ENCODE measurements at places on chromosomes 6 and 20.

- DNase-seq, result no peak
These were observed 30.1 kb downstream of the KIF25 start for GRCh38 chr6:168027521-168027920.

- DNase-seq, result no peak
These were observed 82.8 kb downstream of the CCDC170 start for GRCh38 chr6:151576633-151577032.

DNA sequence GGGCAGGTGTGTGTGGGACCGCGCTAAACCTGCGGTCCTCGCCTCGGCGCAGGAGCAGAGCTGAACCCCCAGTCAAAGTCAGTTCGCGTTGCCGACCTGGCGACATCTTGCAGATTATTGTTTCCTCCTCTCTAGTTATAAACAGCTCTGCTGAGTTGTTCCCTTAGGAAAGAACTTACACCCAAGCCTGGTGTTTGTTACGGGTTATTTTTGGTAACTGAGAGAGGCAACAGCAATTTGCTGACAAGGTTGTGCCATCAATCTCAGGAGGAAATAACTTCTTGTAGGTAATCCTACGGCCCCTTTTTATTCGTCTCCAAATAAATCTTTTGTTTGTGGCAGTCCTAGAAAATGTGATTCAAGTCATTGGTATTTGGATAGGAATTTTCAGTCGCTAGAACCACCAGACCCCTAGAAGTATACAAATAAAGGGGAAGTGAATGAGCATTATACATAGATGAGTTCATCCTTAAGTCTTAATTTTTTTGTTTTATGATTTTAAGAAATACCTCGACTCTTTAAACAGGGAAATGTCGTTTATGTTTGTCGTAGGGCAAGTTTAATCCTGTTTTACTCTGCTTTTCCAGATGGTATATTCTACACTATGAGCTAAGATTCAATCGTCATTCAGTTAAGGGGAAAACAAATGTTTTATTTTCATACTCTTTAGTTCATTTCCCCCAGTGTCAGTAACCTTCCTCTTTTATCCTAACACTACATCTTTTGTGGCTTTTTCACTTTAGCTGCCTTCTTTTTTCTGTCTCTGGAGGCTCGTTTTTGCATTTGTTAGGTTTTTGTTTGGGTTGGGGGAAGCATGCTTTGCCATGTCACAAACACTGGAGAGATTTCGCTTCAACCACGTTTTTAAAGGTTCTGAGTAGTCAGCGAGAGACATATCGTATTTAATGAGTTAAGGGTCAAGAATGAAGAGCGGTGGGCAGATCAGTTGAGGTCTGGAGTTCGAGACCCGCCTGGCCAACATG lies 1.2 kb downstream of the PM20D2 start:
- DNase-seq, result no peak

DNA sequence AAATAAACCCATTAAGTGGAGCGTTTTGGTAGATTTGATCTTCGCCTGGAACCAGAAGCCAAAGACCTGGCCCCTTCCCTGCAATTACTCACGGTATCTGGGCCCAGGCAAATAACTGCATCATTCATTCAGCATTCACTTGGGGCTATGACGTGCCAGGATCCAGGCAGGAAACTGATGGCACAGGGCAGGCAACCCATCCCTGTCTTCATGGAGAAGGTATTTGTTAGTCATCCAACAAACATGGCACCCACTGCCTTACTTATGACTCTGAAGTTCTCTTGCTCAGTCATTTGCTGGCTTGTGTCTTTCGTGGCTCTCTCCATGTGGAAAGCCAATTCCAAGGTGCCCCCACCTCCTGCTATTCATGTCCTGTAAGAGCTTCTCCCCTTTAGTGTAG lies 232.4 kb downstream of the BMP7 start:
- DNase-seq, result no peak

- DNase-seq, result no peak
These were observed 311.2 kb downstream of the ESR1 start for GRCh38 chr6:152118678-152119077.

- no peak for DNase-seq
These were observed 949 bp downstream of the TXLNB start for GRCh38 chr6:139290787-139291311.

DNA sequence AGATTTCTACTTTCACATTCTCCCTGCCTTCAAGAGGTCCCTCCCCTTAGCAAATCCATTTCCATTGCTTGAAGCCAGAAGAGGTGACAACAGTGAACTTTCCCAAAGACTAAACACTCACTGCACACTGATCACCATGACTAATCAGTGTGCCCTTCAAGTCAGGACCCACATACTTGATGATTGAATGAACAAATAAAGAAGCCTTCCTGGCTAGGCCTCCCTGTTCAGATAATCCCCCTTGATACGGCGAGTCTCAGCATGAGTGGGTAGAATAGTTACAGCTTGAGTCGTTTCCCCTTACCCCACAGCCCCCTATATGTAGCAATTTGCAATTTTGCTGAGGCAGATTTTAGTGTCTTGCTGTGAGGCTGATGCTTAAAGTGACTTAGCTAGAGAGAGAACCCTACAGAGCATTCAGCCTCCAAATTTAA lies 102.2 kb downstream of the UNC5CL start:
- no peak for DNase-seq

DNA sequence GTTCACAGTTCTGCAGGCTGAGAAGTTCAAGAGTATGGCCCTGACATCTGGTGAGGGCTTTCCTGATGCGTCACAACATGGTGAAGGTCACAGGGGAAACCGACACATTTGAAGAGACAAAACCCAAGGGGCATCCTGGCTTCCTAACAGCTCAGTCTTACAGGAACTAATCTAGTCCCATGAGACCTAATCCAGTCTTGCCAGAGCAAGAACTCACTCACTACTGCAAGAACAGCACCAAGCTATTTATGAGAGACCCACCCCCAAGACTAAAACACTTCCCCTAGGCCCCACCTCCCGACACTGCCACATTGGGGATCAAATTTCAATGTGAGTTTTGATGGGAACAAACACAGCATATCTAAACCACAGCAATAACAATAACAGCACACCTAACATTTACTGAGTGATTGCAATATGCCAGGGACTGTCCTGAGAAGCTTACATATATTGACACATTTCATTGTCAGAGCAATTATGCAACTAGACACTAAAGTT lies 46.6 kb downstream of the TPBG start:
- no peak for DNase-seq

- DNase-seq, result no peak
These were observed 735.7 kb downstream of the QKI start for GRCh38 chr6:164150232-164150631.

DNA sequence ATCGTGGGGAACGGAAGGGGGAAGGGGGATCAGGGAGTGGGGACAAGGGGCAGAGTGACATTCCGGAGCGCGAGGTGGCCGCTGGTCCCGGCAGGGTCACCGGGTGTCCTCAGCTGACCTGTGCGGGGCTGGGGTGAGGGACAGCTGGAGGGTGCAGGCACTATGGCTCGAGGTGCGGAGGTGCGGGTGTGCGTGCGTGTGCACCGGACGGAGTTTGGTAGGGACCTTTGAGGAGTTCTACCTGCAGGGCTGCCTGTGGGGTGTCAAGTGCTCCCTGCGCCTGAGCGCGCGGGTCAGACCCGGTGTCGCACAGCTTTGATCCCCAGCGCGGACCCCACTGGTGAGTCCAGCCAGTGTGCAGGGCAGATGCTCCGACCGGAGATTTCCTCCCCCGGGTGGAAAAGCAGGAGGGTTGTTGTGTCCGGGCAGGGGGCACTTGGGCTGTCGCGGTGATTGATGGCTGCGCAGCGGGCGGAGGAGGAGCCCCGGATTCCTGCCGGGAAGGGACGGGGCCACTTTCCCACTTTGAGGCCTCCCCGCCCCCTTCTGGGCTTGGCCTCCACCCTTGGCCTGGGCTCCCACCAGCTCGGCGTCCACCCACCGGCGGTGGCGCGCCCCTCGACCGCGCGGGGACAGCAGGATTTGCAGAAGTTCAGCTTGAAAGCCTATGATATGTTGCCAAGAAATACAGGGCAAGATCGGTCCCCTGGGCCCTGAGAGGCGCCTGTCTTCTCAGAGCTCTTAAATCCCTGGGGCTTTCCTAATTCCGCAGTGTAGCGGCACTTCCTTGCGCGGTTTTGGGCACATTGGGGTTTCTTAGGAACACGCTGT lies 658 bp downstream of the RIN2 start:
- DNase-seq, result no peak

GRCh38 chr20:38534756-38535155 lies 46.2 kb upstream of the ADIG start:
- no peak for DNase-seq

GRCh38 chr6:10175362-10175761 lies 239.5 kb downstream of the TFAP2A start:
- DNase-seq, result no peak

GRCh38 chr6:137271245-137272183 lies 52.3 kb upstream of the IFNGR1 start:
- no peak for DNase-seq

GRCh38 chr6:24078200-24078599 lies 47.8 kb upstream of the NRSN1 start:
- DNase-seq, result no peak

DNA sequence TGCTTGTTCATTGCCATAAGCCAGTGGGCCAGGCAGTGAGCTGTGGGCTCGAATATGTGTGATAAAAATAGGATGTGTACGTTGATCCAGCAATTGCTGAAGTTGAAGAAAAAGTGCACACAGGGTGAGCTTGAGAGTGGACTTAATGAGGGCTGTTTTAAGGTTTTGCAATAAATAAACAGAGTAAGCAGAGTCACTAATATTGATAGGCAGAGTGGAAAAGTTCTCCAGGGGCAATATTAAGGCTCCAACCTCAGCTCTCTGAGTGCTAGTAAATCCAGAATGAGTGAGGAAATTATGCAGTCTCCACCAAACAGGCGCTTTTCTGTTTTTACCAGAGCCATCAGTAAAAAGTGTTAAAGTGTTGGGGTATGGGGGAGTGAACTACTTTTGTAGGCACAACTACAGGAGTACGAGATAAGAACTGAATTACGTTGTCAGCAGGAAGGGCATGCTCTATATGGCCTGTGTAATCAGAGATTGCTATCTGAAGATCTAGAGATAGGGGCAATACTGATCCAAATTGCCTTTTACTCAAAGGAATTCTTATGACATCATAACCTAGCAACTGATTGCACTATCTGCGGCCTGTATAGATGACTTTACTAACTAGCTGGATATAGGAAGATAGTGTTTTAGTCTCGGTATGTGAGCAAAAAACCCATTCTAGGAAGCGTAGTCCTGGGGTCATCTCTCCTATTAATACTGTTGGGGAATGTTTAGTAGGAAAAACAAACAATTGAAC lies 7.6 kb upstream of the TBC1D20 start:
- no peak for DNase-seq

GRCh38 chr6:134477991-134478635 lies 160.2 kb upstream of the SGK1 start:
- DNase-seq, result no peak

DNA sequence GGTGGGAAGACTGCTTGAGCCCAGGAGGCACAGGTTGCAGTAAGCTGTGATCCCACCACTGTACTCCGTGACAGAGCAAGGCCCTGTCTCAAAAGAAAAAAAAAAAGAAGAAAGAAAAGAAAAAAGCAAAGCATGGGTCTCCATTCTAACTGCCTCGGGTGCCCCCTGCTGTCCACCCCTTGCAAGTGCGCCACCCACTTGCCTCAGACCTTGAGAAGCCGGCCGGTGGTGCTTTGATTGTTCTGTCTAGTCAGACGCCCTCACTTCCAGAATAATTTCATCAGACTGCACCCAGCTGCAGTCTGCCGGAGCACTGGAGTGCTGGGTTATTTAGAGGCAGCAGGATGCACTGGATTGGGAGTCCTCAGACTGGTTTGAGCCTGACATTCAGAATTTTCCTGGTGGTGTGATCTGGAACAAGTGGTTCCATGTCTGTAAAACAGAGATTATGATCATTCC lies 17.6 kb upstream of the TM9SF4 start:
- DNase-seq, result no peak

- no peak for DNase-seq
These were observed 134.0 kb downstream of the GJA10 start for GRCh38 chr6:90028066-90028778.

DNA sequence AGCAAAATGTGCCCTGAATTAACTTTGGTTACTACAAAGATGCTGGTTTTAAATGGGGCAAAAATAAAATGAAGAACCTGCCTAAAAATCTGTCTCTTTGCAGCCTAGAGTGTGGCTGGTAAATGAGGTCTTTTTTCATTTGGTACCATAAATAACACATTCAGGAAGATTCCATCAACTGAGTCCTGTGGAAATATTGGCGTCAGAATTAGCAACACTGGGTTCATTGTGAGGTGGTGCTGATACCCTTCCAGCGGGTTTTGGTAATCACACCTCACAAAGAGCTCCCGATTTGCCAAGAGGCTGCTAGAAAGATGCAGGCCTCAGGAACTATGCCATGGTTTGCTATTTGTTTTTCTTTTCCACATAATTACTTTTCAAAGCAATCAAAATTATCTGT lies 55.3 kb downstream of the FAM50B start:
- no peak for DNase-seq

DNA sequence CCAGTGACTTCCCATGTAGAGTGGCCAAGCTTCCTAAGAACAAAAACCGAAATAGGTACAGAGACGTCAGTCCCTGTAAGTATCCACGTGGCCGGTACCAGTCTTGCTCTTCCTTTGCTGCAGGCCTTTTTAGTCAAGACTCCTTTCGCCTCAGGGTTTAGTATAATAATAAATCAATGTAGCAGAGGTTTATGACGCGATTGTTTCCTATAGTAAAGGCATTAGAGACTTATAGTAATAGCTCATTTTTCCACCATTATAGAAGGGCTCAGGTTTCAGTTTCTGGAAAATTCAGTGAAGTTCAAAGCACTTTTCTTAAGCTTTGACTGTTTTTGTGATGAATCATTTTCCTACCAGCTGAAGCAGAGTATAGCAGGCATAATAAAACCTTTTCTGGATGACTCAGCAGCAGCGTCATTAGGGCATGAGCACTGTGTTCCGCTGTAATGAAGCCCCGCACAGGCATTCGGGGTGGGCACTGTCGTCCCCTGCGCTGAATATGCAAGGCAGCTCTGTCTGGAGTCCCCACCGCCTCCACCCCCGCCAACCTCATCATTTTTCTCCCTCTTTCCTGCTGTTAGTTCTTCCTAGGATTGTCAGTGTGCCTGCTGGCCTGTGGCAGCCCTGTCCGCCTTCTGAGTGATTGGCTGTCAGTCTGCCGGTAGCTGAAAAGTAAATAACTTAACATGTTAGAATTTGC lies 51.3 kb downstream of the PTPN1 start:
- DNase-seq, result no peak

DNA sequence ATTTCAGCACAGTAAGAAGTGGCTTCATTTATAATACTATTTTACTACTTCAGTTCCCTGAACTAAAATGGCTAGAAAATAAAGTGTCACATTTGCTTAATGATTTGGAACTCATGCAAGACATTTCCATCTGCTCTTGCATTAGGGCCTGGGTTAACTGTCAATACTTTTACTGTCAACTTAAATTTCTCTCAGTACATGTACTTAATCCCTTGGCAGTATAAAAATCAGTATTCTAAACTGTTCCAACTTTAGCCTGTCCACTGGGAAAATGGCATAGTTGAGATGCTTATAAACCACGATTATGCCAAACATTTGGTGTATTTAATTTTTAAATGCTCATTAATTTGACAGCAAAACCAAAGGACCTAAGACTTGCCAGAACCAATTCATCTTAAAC lies 154.5 kb downstream of the ASCC3 start:
- no peak for DNase-seq

Measured in cortex of kidney (tissue), 1 donor.